ENCODE measurements at places on chromosomes 11 and 22.
A peak's percentile ranks its signal among the peaks of the same experiment; 100 is the strongest.

DNA sequence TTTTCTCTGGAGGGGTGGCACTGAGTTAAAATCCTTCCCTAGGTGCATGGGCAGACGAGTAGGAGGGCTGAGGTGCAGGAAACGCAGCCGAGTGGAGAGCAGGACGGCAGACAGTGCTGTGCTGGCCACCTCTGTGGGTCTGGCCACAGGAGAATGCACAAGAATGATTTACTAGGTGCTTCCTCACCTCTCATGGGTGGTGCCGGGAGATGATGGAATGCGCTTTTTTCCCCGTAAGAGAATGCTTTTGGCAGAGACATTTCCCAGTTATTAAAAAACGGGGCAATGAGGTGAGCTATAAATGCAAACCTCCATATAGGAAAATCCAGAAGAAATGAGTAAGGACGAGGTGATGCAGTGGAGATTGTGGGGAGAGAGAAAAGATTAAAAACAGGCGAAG lies 86.1 kb downstream of the ADAMTS15 start:
- DNase-seq, result no peak

- no peak for DNase-seq
Observed at GRCh38 chr11:72807021-72807693, 7.1 kb upstream of the ATG16L2 start.

GRCh38 chr22:44353041-44353440 lies 40.3 kb upstream of the SHISAL1 start:
- DNase-seq, result no peak

GRCh38 chr11:6615882-6616585 lies 3.2 kb downstream of the TPP1 start:
- DNase-seq, result no peak

DNA sequence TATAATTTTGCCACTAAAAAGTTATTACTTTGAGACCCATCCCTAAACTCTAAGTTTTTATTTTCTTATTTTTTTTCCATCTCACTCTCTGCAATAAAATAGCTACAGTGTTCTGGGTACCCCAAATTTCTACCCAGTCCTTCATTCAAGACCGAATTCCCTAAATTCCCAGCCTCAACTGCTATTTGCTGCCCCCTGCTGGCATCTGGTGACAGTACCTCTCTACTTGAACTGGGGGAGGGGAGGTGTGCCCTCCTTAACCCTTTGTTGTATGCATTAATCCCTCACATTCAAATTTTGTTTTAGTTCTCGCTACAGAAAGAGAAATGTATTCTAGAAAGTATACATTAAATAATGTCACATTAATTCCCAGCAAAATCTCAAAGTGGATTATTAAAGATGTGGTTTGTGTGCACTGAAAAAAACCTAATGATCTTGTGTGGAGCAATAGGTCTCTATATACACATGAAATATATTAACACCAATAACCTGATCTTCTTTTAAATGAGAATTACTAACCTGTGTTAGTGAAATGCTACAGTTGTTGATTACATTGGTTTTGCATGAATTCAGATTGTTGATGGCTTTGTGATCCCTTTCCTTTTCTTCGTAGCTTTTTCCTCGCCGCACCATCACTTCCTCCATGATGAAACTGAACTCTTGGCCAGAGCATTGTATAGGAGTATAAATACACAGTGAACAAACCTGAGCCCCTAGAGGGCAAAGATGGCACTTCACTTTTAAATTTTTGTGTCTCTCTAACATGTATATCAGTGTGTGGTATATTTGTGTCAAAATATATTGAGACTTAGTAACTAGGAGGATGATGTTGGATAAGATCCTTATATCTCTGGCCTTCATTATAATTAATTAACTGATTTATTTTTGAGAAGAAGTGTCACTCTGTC lies 590.0 kb downstream of the METTL15 start:
- peak; percentile 36 for DNase-seq

DNA sequence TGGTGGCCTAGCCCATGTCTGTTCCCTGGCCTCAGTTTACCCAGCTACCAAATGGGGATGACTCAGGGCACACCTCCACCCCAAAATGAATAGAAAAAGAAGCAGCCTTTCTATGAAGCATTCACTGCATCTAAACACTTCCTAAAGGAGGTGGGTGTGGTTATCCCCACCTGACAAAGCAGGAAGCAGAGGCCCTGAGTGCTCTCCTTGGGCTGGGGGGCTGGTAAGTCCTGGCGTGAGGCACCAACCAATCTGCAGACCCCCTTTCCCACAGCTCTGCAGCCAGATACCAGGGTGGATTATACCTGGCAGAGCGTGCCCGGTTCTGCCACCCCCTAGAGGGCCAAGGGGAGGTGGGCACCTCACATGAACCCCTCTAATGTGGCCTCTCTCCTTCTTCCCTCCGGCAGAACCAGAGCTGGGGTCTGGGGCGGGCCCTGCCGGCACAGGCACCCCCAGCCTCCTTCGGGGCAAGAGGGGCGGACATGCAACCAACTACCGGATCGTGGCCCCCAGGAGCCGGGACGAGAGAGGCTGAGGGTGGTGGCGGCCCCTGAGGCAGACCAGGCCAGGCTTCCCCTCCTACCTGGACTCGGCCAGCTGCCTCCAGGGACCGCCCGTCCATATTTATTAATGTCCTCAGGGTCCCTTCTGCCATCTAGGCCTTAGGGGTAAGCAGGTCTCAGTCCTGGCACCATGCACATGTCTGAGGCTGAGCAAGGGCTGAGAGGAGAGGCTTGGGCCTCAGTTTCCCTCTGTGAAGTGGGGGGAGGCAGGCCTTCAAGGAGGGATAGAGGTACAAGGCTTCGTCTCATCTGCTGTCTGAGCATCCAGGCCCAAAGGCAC lies 9.2 kb downstream of the RHBDD3 start:
- no peak for DNase-seq

DNA sequence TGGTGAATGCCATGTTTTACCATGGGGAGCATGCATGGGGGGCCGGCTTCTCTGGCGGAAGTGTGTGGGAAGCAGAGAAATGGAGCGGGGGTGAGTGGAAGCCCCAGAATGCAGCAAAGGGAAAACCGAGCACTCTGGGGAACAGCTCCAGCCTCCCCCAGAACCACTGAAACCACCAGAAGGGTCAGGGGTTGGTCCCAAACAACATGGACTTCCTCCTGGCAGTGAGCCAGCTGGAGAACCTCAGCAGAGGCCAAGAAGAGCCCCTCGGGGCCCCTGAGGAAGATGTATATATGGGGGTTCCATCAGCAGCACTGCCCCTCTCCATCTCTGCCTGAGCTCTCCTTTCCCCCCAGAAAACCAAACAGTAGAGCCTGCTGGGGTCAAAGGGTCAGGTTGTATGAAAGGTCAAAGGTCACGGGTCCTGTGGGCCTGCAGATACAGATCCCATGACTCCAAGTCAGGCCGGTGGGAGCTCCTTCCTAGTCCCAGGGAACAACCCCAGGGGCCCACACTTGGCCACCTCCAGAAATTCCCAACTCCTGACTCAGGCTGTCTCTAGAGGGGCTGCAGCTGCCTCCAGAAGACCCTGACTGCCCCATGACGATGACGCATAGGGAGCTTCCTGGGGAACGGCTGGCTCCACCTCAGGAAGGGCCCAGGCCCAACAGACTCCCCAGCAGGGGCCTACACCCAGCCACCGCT lies 48.5 kb upstream of the TIMP3 start:
- no peak for DNase-seq

DNA sequence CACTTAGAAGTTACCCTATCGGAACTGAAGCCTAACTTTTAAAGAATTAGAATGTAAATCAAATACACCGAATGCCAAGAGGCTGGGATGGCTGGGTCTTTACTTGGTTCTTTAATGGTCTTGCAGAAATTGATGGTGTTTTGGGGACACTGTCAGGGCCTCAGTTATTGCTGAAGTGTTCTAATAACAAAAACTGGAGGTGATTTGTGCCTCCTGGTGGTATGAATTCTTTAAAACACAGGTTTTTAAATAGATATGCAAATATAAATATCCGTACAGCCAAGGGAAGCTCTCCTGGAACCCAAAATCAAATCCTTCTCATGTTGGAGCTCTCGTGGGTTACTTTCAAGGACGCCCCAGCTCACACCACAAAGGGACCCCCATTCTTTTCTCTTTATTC lies 19.3 kb upstream of the TMPRSS5 start:
- DNase-seq, result no peak

GRCh38 chr11:11036848-11037732 lies 179.2 kb upstream of the ZBED5 start:
- peak; percentile 18 for DNase-seq

DNA sequence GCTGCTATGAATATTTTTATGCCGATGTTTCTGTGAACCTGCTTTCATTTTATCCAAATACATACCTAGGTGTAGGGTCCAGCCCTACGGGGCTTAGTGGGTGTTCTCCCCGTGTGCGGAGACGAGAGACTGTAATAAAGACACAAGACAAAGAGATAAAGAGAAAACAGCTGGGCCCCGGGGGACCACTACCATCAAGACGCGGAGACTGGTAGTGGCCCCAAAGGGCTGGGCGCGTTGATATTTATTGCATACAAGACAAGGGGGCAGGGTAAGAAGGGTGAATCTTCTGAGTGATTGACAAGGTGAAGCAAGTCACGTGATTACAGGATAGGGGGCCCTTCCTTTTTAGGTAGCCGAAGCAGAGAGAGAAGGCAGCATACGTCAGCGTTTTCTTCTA lies 920.1 kb downstream of the BRD1 start:
- no peak for DNase-seq

DNA sequence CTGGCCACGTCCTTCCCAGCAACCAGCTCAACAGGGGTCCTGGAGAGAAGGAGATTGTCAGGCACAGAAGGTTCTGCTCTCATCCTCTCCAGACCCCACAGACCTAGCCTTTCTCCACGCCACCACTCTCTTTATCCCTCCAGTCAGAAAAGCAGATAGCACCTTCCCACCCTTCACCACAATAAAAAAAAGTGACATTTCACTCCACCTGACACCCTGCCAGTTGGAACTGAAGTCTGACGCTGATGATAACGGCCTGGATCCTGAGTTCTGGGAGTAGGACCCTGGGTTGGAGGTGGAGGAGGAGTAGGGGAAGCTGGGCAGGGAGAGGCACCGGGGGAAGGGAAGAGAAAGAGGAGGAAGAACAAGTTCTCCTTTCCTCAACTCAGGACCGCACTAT lies 127.5 kb upstream of the ANO1 start:
- DNase-seq, result no peak

- DNase-seq, result no peak
Observed at GRCh38 chr22:41009222-41009948, 58.2 kb downstream of the RBX1 start.

- DNase-seq, result peak; percentile 83
Observed at GRCh38 chr22:30485362-30485988, 13.7 kb upstream of the SEC14L3 start.

GRCh38 chr11:68996376-68997123 lies 15.8 kb upstream of the MRGPRD start:
- no peak for DNase-seq

- no peak for DNase-seq
Observed at GRCh38 chr22:47000888-47001287, 238.4 kb downstream of the TBC1D22A start.

GRCh38 chr11:244376-244775 lies 7.6 kb downstream of the PSMD13 start:
- no peak for DNase-seq

DNA sequence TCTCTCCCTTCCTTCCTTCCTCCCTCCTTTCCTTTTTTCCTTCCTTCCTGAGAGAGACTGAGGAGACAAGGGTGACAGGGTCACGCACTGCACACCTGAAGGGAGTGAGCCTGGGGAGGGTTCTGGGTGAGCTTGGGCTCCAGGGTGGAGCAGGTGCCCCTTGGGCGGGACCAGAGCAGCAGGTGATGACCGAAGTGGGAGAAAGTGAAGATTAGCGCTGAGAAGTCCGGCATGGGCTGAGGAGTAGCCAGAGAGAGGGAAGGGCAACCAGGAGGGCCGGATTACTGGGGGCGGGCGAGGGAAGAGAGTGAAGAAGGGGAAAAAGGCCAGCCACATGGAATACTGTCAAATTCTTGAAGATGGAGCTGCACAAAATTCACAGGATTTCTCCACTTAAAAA lies 99.2 kb upstream of the LMO1 start:
- DNase-seq, result no peak

DNA sequence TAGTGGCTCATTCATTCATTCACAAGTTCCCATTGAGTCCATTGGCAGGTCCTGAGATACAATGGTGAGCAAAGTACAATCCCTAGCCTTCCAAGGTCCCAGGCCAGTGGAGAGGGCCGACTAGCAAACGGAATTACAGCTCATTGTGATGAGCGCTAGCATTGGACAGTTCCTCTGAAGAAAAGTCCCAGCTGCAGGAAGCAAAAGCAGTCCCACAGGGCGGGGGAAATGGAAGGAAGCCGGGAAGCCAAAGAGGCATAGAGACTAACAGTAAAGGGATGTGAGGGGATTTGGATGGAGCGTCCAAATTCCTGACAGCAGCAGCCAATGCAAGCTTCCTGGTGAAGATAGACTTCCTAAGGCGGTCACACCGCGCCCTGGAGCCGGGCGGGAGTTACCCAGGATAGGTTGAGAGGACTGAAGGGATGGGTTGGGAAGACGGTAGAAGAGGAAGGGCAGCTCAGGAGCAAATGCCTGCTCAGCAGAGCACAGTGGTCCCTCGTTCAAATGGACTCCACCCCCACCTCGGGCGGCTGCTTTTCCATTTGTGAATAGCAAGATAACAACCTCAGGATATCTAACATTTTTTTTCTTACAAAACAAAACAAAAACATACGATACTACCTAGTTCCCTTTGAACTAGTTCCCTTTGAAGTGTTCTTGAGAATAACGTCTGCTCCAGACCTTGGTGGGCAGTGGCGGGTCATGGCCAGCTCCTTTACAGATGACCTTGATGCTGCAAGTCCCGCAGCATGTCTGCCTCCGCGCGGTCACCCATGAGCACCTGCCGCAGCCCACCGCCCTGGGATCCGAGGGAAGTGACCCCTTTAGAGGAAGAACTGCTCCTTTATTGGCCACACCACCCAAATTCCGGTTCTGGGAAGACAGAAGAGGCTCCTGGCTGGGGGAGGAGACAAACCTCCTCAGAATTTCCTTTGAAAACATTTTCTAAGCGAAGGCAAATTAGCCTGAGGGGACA lies 132.9 kb downstream of the RASSF10 start:
- DNase-seq, result no peak

- no peak for DNase-seq
Observed at GRCh38 chr11:26626346-26626745, 54.3 kb upstream of the MUC15 start.

DNA sequence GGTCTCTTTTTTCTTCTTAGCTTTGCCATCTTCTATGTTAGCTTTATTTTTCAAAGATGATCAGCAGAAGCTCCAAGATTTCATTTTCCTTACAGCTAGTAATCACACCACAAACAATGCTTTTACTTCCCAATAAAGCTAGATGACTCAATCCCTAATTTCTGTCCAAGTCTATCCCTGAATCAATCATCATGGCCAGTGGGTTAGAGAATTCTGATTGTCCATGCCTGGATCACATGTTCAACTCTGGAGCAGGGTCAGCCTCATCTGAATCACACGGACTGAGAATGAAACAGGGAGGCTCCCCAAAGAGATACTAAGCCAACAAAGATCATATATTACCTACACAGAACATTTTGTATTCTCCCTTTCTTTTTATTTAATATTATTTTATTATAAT lies 79.6 kb downstream of the BBOX1 start:
- DNase-seq, result no peak

DNA sequence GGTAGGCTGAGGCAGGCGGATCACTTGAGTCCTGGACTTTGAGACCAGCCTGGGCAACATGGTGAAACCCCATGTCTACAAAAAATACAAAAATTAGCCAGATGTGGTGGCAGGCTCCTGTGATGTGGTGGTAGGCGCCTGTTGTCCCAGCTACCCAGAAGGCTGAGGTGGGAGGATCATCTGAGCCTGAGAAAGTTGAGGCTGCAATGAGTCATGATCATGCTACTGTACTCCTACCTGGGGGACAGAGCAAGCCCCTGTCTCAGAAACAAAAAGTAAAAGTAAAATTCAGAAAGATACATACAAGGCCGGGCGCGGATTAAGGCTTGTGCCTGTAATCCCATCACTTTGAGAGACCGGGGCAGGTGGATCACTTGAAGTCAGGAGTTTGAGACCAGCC lies 6.3 kb downstream of the LDHAL6A start:
- peak; percentile 21 for DNase-seq
